Spinal cord (tissue), 10 donors: ENCODE measurements at places on chromosomes 5 and 9.

GRCh38 chr9:124781967-124782660, 5.2 kb downstream of the OLFML2A start:
- DNase-seq, result no peak

DNA sequence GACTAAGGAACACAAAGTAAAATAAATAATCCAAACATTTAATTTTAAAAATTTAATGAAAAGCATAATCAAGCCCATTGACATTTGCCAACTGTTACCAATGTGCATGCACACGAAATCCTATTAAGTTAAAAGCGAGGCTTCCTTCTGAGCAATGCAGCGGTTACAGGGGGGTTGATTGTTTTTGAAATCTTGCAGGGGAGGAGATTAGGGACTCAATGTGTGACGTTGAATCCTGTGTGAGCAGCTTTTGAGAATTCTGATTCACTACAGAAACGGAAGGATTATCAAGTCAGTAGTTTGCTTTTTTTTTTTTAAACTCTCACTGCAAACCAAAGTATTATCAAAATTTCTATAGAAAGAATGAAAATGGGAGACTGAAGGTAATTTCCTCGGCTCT, 109.5 kb downstream of the PRKACG start:
- DNase-seq, result no peak

- no peak for DNase-seq
Measured at GRCh38 chr9:18384066-18384465, 89.9 kb upstream of the ADAMTSL1 start.

DNA sequence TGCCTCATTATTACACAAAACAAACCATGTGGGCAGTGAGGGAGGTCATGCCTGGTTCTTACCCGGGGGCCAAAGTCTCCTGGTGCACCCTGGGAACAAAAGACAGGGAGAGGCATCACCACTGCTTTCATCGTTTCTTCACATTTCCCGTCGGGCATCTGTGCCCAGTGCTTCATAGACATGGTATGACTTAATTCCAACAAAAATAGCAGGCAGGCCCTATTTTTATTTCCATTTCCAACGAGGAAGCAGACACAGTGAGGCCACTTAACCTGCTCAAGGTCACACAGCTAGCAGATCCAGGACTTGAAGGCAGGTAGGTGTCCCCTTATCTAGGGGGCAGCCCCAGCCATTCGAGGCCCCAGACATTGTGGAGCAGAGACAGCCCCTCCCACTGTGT, 34.6 kb upstream of the PHYKPL start:
- no peak for DNase-seq

DNA sequence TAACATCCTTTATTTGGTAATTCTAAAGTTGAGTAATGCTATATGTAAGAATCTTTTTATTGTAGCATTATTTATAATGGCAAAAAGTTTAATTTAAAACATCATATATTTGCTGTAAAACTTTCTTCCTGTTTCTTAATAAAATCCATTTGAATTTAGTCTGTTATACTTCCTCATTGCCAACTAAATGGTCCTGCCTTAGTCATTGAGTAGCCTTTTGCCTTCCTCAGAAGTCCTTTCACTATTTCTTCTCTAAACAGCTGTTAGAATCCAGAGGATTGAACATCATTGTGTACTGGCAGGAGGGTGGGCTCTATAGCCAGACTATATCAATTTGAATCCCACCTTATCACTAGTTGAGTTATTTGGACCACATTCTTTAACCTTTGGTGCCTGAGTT, 11.0 kb downstream of the SLC44A1 start:
- DNase-seq, result no peak

DNA sequence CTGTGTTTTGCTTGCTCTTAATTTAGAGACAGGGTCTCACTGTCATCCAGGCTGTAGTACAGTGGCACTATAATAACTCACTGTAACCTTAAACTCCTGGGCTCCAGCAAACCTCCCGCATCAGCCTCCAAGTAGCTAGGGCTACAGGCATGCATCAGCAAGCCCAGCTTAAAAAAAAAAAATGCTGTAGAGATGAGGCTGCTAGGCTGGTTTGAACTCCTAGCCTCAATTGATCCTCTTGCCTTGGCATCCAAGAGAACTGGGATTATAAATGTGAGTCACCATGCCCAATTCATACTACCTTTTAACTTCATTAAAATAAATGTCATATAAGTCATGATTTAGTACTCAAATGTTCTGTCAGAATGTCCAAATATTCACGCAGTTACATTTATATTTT, 2195.7 kb upstream of the C9orf72 start:
- DNase-seq, result no peak

DNA sequence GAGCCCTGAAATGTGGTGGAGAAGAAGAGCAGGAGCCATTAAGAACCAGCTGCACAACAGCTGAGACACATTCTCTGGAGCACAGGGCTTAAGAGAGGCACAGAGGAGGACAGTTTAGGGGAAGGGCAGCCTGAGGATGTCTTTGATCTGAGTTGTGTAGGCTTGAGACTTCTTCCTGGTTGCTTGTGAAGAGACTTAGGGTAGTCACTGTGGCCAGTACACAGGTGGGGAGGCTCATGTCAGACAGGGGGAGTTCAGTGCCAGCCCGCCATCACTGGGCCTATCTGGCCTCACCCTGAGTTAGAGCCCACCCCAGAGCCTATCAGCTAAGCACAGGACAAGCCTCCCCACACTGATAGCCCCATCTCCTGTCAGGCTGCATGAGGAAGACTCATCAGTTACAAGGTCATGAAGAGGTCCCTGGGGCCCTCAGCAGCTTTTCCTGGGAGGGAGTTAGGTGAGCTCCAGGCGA, 19.8 kb downstream of the SLC22A4 start:
- no peak for DNase-seq

GRCh38 chr5:125200866-125201373, 454.5 kb upstream of the ZNF608 start:
- no peak for DNase-seq

DNA sequence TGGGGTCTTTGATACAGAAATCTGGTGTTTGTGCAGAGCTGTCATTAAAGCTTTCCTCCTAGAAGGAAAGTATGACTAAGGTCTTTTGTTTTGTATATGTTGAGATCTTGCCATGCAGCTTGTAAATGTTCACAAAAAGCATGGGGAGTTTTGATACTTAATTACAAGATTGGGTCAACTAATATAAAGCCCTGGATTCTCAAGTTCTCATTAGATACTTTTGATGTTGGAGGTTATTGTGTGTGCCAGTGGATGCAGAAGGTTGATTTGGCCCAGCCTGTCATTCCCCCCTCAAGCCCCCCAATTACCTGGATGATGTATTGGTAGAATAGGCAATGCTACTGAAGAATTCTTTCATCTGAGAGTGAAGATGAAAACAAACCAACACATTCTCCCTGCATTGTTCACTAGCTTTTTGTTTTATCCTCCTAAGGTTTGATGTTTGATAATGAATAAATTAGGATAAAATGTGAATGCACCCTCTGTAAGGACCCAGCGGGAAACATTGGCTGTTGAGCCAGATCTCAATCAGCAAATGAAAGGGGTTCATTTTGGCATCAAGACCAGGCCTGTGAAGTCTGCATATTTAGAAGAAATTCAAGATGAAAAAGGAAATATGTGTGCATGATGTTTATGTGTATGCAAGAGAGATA, 61.9 kb upstream of the ADAMTS19 start:
- peak; percentile 41 for DNase-seq

- DNase-seq, result no peak
Measured at GRCh38 chr5:124111886-124112285, 599.9 kb downstream of the CSNK1G3 start.

- no peak for DNase-seq
Measured at GRCh38 chr5:84265130-84265529, 119.5 kb downstream of the EDIL3 start.

- no peak for DNase-seq
Measured at GRCh38 chr5:72392326-72392733, 72.2 kb downstream of the PTCD2 start.

DNA sequence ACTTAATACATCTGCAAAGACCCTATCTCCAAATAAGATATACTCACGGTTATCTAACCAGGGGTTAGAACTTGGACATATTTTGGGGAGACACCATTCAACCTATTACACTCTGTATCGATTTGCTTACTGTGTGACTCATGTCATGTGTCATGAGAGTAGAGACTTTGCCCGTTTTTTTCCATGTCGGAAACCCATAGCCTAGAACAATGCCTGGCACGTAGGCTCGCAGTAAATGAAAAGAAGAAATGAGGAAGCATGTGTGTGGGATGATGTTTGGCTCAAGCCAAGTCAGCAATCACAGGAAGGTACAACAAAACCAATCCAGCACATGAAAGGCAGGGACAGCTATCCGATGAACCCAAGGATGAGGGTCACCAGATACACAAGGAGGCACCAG, 94.6 kb upstream of the DNAH5 start:
- DNase-seq, result no peak

DNA sequence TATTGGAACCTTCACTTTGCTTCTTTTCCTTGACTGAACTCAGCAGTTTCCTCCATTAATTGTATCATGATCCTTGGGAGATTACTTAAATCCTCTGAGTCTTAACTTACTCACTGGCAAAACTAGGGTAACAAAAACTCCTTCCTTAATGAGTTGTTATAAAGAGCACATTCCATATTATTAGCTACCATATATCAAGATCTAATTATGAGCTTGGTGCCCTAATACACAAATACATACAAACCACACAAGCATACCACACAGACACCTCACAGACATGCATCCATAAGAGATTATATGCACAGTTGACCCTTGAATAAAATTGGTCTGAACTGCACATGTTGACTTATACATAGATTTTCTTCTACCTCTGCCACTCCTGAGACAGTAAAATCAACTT, 2.5 kb upstream of the SPINK7 start:
- DNase-seq, result no peak

DNA sequence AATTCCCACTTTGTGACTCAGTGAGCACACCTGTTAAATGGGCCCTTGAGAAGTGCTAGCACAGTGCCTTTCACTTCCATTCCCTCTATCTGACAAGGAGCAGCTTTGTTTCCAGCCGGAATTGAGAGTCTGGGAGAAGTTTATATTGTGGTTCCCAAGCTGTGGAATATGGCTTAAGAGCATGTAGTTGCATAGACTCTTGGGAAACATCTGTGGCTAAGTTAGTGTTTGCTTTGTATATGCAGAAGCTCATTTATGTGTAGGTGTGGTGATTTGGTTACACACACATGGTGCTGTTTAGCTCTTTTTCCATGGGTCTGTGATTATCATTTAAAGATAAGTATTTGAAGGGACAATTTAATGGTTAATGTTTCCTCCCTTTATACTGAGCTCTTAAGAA, 110.5 kb upstream of the HMHB1 start:
- no peak for DNase-seq

DNA sequence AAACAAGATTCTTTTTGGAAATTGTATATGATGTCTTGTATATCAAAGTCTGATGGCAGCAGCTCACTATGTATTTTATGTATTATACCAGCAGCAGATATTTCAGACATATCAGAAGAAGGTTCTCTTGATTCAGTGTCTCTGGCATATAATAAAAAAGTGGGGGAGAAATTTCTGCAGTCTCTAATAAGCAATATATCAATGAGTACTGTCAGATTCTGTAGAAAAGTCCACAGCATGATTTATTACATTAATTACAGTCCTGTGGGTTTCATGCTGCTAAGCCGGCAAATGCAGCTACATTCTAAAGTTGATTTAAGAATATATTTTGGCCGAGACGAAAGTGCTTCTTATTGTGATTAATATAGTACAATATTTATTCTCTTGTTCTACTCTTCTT, 113.1 kb downstream of the KIAA1958 start:
- DNase-seq, result no peak

DNA sequence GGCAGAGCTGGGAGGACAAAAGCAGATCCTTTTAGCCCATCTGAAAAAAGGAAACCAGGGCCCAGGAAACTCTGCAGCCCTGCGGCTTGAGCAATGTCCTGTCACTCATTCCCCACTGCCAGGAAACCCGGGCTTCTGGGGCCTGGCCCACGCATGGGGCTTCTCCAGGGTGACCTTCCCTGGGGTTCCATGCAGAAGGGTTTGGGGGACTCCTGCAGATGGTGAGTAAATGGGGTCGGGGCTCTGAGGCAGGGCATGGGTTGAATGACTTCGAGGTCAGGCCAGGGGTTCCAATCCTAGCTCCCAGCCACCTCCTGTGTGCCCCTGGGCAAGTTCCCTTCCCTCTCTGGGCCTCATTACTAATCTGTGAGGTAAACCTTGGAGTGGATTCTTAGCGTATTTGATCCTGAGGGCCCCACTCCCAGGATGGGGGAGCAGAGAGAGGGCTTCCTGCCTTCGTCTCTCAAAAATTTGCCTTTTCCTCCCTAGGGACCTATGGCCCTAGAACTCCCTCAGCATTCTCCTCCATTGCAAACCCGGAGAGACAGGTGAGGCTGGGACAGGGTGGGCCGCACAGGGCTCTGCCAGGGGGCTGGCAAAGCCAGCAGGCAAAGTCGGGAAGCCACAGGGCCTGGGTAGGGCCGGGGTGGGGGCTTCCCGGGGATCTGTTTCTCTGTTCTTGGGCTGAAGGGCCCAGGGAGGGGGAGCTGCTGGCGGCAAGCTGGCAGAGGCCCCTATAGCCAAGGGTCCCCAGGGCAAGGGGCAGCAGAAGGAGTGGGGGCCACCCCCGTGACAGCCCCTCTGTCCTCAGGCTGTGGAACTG, 25.8 kb downstream of the ADGRD2 start:
- no peak for DNase-seq

DNA sequence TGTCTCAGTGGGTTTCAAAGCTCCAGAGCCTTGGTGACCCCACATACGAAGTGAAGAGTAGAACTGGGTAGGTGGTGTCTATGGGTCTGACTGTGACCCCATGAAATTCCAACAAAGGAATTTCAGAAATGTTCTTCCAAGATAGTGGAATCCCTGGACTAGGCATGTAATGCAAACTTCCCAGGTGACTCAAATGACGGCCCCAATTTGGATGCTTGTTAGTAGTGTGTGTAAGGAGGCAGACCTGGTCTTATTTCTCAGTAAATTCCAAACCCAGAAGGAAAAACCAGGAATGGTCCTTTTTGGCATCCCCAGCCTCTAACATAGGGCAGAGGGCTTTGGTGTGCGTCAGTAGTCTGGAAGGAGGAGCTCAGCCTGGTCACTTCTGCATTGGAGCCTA, 43.6 kb upstream of the ABCA1 start:
- no peak for DNase-seq

DNA sequence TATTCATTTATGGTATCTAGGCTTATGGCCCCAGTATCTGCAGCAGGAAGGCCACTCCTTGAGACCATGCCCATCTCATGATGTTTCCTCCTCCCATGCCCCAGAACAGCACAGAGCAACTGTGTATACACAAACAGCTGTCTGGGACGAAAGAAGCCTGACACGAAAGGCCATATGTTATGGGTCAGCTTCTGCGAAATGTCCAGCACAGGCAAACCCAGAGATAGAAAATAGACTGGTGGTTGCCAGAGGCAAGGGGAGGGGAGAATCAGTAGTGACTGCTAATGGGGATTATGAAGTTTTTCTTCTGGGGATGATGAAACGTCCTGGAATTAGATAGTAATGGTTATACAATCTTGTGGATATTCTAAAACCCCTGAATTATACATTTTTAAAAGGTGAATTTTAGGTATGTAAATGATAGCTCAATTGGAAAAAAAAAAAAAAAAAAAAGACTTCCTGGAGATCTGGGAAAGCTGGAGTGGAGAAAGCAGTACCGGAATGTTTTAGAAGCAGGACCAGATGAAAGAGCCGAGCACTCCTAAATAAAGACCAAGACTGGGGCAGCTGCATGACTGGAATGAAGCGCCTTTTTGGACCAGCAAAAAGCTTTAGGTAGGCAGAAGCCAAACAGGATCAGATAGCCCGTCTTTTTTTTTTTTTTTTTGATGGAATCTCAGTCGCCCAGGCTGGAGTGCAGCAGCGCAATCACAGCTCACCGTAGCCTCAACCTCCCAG, 29.2 kb downstream of the PCDHGC5 start:
- DNase-seq, result no peak

- no peak for DNase-seq
Measured at GRCh38 chr9:126147186-126147935, 179.3 kb upstream of the MVB12B start.
